ENCODE measurements at places on chromosomes 7 and 10.

- DNase-seq: no peak
These were observed 2.2 kb downstream of the ADCY1 start for GRCh38 chr7:45576249-45576929.

DNA sequence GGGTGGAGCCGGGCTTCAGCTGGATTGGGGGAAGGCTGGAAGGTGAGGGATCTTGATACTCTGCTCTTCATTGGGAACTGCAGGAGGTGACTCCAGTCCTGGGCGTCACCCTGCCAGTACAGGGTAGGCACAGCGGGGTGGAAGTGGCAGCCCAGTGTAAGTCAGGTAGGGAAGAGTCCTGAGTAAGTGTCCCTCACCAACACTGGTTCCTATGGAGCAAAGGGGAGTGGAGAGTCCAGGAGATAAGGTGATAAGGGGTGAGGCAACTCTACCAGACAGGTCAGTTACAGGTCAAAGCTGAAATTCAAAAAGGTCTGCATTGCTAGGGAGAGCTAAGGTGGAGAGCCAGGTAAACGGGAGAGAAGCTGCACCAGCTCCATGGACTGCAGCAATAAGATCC lies 145.6 kb upstream of the NFE2L3 start:
- DNase-seq: no peak

- no peak for DNase-seq
These were observed 72.3 kb upstream of the LEP start for GRCh38 chr7:128168667-128169210.

DNA sequence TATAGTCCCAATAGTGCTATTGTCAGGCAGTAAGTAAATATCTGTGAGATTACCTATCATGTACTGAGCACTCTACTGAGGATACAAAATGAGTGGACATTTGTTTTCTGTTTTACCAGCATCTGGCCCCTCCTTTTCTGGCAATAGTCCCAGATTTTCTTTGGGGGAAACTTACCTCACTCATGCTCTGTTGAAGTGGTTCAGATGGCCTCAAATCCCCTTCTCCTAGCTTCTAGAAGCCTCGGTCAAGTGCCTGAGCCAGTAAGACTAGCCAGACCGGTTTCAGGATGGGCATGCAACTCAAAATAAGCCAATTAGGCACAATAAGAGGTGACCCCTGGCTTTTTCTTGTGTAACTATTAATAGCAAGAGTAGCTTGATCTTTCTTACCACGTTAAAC lies 19.7 kb downstream of the TRDMT1 start:
- DNase-seq: peak; percentile 51

DNA sequence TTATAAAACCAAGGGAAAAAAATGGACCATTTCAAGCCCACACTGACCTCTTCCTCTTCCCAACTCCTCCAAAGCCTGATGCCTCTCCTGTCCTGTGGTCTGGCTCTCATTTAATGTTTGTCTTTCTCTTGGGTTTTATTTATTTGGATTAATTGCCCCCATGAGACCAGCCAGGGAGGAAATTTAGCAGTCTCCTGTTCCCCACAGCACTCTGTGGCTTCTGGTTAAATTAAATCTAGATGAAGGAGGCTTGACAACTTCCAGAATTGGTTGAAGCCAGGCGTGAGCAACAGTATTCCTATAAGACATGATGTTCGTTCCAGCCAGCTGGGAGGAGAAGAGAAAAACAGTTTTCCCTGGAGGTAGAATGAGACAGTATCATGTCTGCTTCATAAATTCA lies 15.1 kb upstream of the PRLHR start:
- DNase-seq: peak; percentile 16

GRCh38 chr7:37694208-37695094 lies 10.9 kb downstream of the GPR141 start:
- no peak for DNase-seq

- peak; percentile 85 for DNase-seq
These were observed 985 bp upstream of the ETV1 start for GRCh38 chr7:13990319-13990983.

GRCh38 chr10:85012305-85012704 lies 683.9 kb downstream of the CCSER2 start:
- DNase-seq: no peak

DNA sequence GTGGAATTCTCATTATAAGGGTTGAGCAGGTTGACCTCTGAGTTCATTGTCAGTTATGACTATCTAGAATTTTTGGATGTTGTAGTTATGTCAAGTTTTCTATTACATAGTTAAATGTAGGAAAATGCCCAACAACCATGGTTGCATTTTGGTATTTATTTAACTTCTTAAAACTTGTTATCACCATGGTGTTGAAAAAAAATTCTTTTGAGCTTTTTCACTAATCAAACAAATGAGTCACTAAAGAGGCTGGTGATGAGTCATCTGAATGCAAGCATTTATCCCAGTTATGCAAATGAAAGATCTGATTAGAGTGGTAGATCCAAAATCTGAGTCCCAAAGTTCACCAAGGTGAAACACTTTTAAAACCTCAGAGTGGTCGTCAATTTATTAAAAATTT lies 624.7 kb upstream of the IGFBP3 start:
- DNase-seq: no peak

DNA sequence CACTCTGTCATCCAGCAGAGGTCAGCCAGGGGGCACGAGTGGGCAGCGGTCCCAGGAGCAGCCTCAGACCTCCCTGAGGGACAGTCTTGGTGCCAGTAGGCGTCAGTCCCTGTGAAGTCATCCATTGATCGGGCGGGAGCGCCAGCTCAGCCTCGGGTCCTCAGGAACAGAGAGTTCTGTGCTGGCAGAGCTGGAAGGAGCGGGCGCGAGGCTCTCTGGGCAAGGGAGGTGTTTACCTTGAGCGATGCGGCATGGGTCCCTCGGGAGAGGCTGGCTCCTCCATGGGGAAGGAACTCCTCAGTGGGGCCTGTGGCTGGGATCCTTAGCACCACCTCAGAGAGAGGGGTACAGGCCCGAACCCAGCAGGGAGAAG lies 101.1 kb upstream of the PPIF start:
- DNase-seq: no peak
